ENCODE measurements at places on chromosomes 5 and 9.

- DNase-seq = no peak
These were observed 475.2 kb upstream of the BRINP1 start for GRCh38 chr9:119844431-119844830.

- no peak for DNase-seq
These were observed 33.3 kb downstream of the KCTD16 start for GRCh38 chr5:144203750-144204596.

GRCh38 chr9:12739014-12739652 lies 35.7 kb upstream of the LURAP1L start:
- no peak for DNase-seq

- no peak for DNase-seq
These were observed 254 bp downstream of the STRBP start for GRCh38 chr9:123268199-123268464.

DNA sequence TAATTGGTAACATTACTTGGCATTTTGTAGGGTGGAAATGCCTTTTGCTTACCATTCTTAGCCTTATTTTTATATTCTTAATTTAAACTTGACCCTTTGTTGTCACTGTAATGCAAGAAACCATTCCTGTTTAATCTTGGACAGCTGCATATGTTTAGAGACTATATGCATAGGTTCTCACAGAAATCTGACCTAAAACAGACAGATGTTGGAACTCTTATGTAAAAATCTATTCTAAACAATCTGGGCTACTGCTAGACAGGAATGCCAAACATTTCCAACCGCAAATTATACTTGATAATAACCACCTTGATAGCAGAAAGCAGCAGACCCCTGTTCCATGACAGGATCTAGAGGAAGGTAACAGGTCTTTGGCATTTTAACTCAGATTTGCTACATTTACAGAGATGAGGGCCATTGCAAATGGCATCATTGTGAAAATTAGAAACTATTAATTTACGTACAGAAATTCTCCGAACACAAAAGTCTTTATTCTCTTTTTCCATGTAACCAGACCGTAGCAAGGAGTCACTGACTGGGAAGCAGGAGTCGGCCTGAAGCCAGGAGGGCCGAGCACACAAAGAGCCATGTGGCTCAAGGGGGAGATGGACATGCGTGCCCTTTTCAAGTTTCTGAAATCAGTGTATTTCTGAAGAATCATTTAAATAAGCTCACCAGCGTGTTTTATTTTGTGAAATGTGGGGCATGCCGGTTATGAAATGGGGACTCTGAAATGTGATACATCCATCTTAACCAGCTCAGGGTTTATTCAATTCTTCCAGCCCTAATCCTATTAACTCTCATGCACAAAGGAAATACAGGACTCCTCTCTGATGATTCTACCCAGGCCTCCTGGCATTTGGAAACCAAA lies 139.3 kb downstream of the AOPEP start:
- DNase-seq = no peak

GRCh38 chr9:2565676-2566340 lies 55.8 kb upstream of the VLDLR start:
- no peak for DNase-seq

- no peak for DNase-seq
These were observed 21.8 kb upstream of the TMOD1 start for GRCh38 chr9:97479496-97480159.

GRCh38 chr5:34618371-34619065 lies 37.6 kb upstream of the RAI14 start:
- DNase-seq = no peak

DNA sequence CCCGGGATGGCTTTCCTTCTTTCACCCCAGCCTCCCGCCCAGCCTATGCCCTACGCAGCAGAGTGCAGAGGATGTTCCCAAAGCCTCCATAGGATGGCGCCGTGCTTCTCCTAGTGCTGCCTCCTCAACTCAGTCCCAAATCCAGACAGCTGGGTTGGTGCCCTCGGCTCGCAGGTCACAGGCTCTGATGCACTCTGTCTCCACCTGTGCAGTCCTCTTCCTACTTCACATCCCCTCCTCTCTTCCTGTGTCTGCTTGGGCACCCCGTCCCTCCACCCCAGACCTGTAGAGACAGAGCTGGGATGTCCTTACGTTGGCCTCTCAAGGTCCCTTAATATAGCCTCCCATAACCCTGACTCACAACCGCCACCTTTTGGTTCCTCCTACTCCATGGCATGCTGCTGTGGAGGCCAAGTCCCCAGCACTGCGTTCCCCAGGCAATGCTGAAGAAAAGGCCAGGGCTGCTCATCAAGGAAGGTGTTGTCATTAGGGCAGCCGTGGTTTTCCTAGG lies 314.4 kb downstream of the GADD45G start:
- DNase-seq = no peak

- no peak for DNase-seq
These were observed 68.1 kb downstream of the MAMDC2 start for GRCh38 chr9:70111641-70112236.

DNA sequence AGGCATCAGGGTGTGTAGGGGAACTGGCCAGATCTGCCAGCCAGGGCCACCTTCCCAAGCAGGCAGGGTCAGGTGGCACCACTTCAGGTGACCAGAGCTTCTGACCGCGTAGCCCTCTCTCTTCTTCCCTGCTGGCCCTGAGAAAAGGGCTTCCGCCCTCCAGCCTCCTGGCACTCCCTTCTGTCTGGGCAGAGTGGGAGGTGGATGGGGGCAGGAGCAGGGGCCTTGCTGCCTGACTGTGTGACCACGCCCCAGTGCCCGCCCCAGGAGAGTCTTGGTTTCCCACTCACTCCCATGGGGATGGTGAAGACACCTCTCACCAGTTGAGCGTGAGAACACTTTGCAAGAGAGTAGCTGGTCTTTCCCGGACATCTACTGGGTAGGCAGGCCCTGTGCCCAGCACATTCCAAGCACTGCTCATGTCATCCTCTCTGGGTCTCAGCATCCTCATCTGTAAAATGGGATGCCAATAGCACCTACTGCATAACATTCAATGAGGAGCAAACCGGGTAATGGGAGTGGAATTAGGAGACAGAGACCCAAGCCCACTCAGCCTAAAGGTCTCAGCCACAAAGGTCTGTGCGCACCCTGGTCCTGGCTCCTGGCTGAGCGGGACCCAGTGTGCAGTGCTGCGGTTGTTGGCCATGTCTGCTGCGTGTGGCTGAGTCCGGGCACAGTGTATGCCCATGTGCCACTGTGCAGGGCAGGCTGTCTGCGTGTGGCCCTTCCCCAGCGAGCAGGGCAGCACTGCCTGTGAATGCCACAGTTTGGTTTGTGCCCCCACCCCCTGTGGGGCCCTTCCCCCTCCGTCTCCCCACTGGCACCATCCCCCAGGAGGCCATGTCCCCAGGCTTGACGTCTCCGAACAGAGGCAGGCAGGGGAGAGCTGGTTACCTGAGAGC lies 179.1 kb upstream of the IER5L start:
- DNase-seq = no peak

GRCh38 chr5:112878760-112879159 lies 17.7 kb downstream of the SRP19 start:
- no peak for DNase-seq

GRCh38 chr9:126337729-126338372 lies 11.2 kb downstream of the MVB12B start:
- DNase-seq = no peak

DNA sequence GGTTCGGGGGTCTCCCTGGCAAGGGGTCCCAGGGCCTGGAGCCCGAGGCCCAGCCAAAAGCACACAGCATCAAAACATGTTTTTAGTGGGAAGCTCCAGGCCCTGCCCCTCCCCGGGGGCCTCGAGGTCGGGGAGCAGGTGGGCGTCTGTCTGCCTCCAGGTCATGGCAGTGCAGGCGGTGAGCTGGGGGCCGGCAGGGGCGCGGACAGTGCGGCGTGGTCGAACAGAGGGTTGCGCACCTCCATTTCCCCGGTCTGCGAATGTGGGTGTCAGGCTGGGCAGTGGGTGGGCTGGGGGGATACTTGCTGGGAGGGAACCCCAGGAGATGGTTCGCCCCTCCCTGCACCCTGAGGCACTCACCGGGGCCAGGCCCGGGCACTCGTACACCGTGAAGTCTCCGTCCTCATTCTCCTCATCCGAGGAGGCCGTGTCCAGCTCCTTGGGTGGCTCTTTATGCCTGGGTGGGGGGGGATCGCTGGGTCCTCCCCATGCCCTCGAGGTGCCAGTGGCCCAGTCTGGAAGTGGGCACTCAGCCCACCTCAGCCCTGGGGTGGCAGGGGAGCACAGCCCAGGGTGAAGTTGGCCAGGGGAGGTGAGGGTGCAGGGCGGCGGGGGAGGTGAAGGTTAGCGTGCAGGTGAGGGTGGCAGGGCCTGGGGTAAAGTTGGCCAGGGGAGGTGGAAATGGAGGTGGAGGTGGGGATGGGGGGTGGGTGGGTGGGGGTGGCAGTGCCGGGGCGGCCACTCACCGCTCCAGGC lies 6.2 kb downstream of the NPDC1 start:
- DNase-seq = no peak

GRCh38 chr9:87080512-87081264 lies 133.4 kb upstream of the GAS1 start:
- DNase-seq = no peak

DNA sequence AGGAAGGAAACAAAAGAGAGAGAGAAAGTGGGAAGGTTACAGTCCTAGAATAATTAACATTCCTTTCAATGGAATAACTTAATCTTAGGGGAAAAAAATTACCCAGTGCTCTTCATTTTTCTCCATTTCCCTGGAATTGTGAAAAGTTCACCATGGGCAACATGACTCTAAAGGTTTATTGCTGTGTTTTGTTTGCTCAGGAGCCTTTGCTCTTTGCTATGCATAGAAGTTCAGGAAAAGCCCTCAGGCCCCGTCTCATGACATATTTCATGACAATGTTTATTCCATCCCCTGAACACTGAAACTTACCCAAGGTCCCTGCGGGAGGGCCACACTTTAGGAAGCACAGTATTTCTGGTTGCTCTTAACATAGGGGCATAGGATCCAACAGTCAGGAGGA lies 9.8 kb upstream of the CTSL start:
- DNase-seq = no peak

DNA sequence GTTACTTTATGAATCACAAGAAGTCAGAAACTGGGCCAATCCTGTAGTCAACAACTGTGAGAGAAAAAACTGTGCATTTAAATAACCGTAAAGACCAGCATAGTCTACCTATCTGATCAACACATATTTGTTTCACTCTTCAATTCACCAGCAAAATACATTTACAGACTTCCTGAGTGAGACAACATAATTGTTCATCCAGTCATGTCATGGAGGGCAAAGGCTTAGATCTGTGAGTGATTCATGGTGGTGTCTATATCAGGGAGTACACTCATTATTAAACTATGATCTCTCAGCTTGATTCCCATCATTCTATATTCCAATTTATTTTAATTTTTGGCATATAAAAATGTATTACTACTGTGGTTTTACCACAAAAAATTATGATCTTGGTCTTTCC lies 694.6 kb downstream of the DNAH5 start:
- DNase-seq = no peak

GRCh38 chr9:93682155-93682968 lies 106.0 kb downstream of the PHF2 start:
- peak; percentile 44 for DNase-seq

All from activated CD8-positive, alpha-beta memory T cell treated with anti-CD3 and anti-CD28 coated beads for 1 hour (primary cell).